ENCODE measurements at places on chromosomes 2 and 18.

- DNase-seq, result no peak
These were observed 43.4 kb downstream of the EPB41L3 start for GRCh38 chr18:5500158-5500939.

DNA sequence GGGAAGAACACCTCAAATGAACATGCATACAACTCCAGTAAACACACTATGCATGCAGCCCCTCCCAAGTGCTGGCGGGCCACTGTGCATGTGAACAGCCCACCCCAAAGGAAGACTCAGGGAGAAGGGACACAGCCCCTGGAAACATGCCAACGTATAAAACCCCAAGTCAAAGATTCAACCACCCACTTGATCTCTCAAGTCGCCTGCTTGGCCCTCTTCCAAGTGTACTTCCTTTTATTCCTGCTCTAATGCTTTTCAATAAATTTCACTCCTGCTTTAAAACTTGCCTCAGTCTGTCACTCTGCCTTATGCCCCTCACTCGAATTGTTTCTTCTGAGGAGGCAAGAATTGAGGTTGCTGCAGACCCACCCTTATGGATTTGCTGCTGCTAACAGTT is 139.1 kb downstream of the C1D start:
- no peak for DNase-seq

GRCh38 chr18:9918016-9918680 is 4.3 kb downstream of the VAPA start:
- peak; percentile 49 for DNase-seq

DNA sequence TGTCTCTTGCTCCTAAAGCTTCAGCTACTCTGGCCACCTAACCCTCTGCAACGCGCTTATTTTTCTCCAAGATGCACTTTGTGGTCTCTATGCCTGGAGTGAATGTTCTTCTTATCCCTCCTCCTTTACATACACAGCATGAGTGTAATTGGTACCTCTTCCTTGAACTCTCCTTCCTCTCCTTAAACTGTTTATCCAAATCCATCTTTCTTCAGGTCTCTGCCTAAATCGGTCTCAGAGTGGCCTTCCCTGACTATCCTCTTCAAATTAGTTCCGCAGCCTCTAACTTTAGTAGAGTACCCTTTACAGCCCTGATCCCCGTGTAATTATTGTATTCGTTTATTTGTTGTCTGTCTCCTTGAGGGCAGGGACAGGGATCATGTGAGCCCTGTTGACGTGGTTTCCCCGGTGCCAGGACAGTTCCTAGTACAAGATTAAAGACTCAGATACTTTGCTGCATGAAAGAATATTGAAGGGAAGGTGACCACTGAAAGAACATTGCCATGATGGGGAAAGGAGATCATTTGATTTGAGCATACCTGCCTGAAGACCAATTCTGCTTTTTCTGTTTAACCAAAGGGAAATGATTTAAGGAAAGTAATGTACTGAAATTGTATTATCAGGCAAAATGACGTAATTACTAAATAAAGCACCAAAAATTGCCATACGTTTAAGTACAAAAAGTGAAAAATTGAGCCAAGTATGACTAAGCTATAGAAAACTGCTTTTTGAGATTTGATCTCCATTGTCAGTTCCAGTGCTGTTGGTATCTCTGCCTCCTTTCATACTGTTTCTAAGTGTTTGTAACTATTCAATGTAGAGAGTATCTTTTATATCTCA is 1.2 kb downstream of the CNOT9 start:
- peak; percentile 90 for DNase-seq

DNA sequence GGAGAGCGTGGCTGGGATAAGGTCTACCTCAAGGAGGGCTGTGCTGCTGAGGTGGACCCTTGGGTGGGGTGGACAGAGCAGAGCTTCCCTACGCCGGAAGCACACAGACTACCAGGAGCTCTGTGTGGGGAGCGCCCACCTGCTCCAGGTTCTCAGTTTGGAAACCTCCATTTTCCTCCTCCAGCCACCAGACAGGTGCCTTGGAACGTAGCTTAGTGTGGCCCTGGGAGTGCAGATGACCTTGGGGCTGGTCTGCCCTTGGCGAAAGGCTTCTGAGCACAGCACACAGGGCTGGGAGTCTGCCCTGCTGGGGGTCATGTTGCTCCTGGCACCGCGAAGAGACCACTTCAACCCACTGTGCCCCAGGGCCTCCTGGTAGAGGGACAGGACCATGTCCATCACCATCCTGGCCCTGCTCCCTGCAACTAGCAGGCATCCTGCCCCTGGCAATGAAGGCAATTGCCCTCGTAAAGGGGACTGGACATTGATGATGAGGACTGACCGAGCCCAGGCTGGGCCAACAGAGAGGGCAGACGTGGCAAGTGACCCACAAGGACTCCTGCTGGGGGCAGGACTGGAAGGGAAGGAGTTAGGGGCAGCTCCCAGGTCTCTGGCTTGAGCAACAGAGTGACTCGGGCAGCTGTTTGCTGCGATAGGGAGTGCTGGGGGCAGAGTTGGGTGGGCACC is 214.7 kb downstream of the CYP26B1 start:
- DNase-seq, result no peak

GRCh38 chr2:175312137-175312536 is 130.6 kb upstream of the ATP5MC3 start:
- no peak for DNase-seq

DNA sequence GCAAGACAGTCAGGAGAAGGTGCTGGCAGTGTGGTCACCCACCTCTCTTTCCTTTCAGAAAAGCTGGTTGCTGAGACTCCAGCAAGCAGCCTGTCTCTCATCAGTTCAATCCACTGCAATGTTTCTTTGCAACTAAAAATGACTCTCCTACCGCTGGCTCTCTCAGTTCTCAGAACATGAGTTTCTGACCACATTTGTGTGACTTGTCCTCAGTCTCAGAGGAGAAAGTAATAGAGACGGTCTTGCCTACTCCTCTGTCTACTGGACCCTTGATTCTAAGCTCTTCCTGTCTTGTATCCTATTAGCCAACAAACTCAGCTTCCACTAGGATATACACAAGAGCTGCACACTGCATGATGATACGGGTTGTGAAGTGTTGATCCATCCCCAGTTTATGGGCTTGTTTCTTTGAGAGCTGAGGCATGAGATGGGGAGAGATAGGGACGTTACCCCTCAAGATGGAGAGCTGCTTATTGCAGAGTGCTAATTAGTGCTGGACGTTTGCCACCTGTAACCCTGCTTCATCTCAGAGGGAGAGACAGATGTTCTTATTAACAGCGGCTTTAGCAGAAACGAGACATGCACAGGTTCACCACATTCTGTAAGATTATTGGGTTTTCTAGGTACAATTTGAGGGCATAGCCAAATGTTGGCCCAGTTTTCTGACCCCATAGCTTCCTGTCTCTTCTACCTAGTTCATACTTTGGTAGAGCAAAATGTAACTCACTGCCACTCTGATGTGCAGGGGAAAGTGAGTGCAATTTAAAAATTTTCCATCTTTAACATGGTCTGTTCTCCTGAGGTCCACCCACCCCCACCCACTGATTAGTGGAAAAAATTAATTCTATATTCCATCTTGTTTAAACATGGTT is 32.4 kb upstream of the YWHAQ start:
- DNase-seq, result no peak

GRCh38 chr2:219469186-219469724 is 29.4 kb upstream of the GMPPA start:
- DNase-seq, result peak; percentile 80

- DNase-seq, result peak; percentile 70
These were observed 9.0 kb downstream of the DTNB start for GRCh38 chr2:25664183-25664964.

GRCh38 chr18:48149020-48149685 is 218.7 kb upstream of the SMAD2 start:
- no peak for DNase-seq

- no peak for DNase-seq
These were observed 413.6 kb downstream of the PTH2R start for GRCh38 chr2:208820014-208820688.

DNA sequence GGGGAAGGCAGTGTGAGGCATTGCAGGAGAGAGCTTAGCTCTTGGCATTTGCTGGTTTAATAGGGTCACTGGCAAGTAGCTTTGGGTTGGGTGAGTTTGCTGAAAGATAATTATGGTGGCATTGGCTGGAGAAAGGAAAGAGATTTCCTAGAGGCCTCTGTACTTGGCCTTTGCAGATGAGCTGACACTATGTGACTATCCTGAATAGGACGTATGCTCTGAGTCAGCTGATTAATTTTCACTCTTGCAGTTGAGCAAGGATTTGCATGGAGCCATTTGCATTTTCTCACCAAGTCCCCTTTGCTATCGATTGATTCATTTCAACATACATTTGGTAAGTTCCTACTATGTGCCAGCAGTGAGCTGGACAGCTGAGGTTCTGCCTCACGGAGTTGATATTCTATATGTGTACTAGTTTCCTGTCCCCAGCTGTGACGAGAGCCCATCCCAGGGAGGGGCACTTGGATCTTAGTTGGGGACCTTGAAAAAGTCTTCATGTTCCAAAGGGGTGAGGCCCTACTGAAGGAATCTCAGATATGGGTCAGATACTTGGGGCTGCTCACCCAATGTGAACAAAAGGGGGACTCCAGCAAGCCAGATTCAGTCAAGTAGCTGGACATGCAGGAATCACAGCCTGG is 245.7 kb downstream of the LOXHD1 start:
- no peak for DNase-seq

DNA sequence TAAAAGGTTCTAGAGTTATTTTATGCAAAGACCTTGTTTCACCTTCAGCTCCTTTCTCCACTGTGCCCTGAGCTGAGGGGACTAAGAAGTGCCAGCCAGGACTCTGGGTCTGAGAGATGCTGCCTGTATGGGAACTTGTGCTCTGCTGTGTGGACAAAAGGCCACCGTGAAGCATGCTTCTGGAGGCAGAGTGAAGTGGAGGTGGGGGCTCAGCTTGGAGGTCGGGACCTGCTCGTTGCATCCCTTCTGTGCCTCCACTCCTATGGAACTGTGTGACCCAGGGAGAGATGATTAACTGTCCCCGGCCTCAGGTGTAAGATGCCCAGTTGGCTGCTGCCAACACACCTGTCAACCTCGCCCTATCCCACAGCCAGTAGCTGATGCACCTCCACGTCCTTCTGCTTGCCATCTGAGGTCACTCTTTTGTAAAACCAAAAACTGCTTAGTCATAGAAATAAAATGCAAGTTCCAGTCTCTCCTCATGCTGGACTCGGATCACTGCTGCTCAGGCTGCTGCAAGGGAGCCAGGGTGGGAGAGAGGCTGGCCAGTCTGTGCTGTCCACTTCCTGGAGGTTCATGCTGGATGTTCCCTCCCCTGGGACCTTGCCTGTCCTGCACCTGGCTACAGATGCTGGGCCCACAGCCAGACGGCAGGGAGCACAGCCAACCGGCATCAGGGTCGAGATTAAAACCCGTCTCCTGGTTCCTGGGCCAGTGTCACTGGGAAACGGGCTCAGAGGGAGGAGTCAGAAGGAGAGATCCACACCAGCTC is 113.2 kb downstream of the ACKR3 start:
- no peak for DNase-seq

DNA sequence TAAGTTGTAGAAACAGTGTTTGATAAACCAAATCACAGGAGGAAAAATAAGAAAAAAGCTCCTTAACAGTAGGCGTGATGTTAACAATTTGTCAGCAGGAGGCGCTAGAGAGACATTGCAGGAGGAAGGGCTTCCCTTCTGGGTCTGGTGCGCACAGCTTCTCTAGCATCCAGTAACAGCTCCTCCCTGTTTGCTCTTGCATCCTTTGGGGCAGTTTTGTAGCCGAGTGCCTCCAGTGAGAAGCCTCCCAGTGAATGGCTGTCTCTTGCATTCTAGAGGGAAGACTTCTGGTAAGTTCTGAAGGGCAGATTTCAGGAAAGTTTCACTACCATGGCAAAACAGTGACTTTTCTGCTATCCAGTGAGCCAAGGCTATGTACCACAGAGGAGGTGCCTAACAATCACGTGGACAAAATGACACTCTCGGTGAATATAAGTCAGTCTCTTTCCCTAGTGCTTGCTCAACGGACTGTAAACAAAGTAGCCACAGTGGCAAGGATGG is 9.5 kb upstream of the ZNF396 start:
- DNase-seq, result peak; percentile 82

DNA sequence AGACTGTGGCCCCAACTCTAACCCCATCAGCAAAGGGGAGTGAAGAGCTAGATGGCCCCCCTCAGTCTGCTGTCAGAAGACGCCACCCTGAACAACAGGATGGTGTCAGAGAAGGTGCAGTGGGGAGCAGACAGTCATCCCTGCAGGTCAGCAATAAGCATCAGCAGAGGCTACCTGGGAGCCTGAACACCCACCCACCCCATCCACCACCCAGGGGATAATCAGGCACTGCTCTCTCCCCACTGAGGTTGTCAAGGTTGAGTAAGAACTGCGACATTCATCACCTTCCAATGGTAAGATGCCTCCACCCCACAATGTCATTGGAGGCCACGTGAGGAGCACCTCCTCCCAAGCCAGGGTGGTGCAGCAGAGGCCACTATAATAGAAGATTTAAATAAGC is 8.5 kb upstream of the ID2 start:
- DNase-seq, result no peak

DNA sequence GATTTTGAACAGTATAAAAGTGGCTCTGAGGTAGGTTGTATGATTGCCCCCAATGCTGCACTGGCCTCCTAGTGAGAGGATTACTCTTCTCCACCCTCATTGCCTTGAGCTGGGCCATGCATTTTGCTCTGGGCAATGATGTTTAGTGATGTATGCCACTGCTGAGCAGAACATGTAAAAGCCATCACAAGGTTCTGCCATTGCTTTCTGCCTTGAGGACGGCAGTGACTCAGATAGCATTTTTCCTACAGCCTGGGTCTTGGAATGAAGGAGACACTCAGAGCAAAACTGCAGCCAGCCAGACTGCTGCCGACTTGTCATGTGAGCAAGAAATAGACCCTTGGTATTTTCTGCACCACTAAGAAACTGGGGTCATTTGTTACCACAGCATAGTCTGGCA is 27.6 kb downstream of the GPATCH11 start:
- DNase-seq, result no peak

GRCh38 chr2:127054996-127055785 is 51.8 kb downstream of the BIN1 start:
- no peak for DNase-seq

DNA sequence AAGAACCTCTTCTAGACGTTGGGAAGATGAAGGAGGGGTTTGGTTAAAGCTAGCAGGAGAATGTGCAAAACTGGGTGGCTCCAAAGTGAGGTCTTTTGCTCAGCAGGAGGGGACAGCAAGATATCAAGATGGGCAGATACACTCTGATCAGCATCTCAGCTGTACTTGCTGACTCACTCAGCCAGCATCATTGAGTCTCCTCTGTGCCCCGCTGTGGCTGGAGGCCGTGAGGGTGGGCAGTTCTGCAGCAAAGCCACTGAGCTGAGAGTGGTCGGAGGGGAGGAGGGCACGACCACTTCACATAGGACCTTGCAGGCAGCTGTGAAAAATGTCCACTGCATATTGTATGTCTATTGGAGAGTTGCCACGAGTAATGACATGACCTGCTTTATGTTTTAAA is 152.0 kb downstream of the CAPN13 start:
- peak; percentile 26 for DNase-seq

GRCh38 chr2:213227458-213227857 is 56.8 kb upstream of the SPAG16 start:
- no peak for DNase-seq

GRCh38 chr2:3420769-3421397 is 41.4 kb downstream of the TRAPPC12 start:
- DNase-seq, result peak; percentile 64
